ENCODE measurements at places on chromosomes 2 and 18.

- DNase-seq = no peak
These were observed 246.1 kb downstream of the FSIP2 start for GRCh38 chr2:185984670-185985069.

DNA sequence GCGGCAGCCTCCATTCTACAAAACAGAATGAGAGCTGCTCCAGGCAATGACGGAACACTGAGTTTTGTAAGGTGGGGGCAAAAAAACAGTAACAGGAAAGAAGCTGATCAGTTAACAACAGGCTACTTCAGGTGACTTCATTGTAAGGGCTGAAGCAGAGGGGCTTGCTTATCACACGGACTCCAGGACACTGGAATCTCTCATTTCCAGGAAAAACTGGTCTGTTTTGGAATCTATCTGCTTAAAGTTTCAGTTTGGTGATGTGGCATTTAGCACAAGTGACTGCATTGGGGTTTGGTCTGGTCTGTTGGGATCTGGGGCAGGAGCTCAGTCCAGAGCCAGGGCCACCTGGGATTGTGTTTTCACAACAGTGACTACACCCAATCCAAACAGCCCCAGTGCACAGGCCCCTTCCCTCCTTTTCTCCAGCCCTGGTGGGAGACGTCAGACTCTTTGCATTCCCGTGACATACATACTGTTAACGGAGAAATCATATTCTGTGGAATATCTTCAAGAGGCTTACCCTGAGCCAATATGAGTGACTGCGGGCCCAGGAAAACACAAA lies 14.1 kb downstream of the AMER3 start:
- DNase-seq = no peak

- no peak for DNase-seq
These were observed 208.1 kb downstream of the MEMO1 start for GRCh38 chr2:31802711-31803110.

GRCh38 chr2:75998451-75998850 lies 287.7 kb upstream of the GCFC2 start:
- DNase-seq = no peak

DNA sequence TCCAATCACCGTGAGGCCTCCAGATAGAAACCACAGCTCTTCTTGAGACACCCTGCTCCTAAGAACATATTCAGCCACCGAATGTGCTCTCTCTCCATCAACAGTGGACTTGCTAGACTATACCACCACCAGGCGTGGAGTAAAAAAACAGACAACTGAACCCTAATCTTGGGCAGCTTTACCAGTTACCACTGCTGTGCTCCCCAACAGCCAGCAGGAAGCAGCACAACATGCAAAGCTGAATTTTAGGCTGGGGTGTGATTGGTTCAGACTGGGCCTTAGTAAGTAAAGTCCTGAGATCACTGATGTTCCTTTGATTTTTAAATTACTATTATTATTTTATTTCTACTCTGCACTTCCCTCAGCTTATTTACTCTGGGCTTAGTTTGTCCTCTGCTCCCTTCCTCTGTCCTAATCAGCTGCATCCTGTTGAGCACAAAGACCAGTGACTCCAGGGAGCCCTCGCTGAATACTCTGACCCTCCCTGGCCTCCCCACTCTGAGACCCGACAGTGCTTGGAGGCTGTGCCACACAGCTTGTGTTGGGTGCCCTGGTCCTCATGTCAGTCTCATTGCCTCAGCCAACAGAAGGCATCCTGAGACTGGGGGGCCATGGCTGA lies 21.9 kb downstream of the MRPL35 start:
- peak; percentile 26 for DNase-seq

Measured in stimulated activated CD4-positive, alpha-beta T cell treated with anti-CD3 and anti-CD28 coated beads, Interleukin-2, amount 100 ng/mL, for 4 hours (primary cell).